Neural progenitor cell (in vitro differentiated cells): ENCODE measurements at places on chromosomes 1 and 21.
A peak's percentile ranks its signal among the peaks of the same experiment; 100 is the strongest.

- no peak overlapping the region for H3K4me3 ChIP-seq
- no peaks in the 10 kb centered on the region for H3K36me3 ChIP-seq
- peak; percentile 5 for DNase-seq
- H3K27me3 ChIP-seq, result peaks cover 20% of the 10 kb centered on the region
- peaks cover 21% of the 10 kb centered on the region for H3K4me1 ChIP-seq
- no peak overlapping the region for H3K27ac ChIP-seq
These were observed 2.5 kb upstream of the TTLL10 start for GRCh38 chr1:1171161-1171545.

GRCh38 chr1:147717051-147717705 lies 43.2 kb downstream of the GJA5 start:
- no peak for DNase-seq
- no peak overlapping the region for H3K27ac ChIP-seq
- H3K4me3 ChIP-seq, result no peak overlapping the region

GRCh38 chr21:33924766-33925100 lies 9.1 kb upstream of the ATP5PO start:
- no peak overlapping the region for H3K4me3 ChIP-seq
- H3K27me3 ChIP-seq, result no peaks in the 10 kb centered on the region
- no peak overlapping the region for H3K27ac ChIP-seq
- no peaks in the 10 kb centered on the region for H3K36me3 ChIP-seq

DNA sequence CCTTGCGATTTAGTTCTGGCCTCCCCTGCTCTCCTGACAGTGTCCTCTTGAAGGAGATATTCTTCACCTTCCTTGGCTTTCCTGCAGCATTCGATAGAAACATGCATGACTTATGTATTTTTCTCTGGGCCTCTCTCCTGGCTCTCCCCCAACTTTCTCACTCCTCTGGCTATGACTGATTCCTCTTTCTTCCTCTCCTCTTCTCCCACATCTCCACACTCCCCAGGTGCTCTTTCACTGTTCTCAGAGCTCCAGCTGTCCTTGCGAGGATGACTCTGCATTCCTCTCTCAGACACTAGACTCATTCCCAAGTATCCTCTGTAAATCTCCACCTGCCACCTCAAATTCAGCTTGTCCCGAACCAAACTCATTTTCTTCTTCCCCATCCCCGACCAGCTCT lies 18.0 kb downstream of the LRRC42 start:
- no peak for DNase-seq
- H3K36me3 ChIP-seq, result peaks cover 19% of the 10 kb centered on the region
- no peaks in the 10 kb centered on the region for H3K4me1 ChIP-seq
- H3K27ac ChIP-seq, result peak overlapping the region; percentile 12

GRCh38 chr1:5110508-5110907 lies 456.1 kb downstream of the AJAP1 start:
- H3K27ac ChIP-seq, result no peak overlapping the region
- no peaks in the 10 kb centered on the region for H3K36me3 ChIP-seq
- DNase-seq, result no peak
- no peak overlapping the region for H3K4me3 ChIP-seq

GRCh38 chr1:212381397-212382035 lies 33.2 kb downstream of the PACC1 start:
- H3K36me3 ChIP-seq, result no peaks in the 10 kb centered on the region
- H3K27ac ChIP-seq, result no peak overlapping the region
- DNase-seq, result no peak
- H3K4me1 ChIP-seq, result no peaks in the 10 kb centered on the region
- no peaks in the 10 kb centered on the region for H3K27me3 ChIP-seq

DNA sequence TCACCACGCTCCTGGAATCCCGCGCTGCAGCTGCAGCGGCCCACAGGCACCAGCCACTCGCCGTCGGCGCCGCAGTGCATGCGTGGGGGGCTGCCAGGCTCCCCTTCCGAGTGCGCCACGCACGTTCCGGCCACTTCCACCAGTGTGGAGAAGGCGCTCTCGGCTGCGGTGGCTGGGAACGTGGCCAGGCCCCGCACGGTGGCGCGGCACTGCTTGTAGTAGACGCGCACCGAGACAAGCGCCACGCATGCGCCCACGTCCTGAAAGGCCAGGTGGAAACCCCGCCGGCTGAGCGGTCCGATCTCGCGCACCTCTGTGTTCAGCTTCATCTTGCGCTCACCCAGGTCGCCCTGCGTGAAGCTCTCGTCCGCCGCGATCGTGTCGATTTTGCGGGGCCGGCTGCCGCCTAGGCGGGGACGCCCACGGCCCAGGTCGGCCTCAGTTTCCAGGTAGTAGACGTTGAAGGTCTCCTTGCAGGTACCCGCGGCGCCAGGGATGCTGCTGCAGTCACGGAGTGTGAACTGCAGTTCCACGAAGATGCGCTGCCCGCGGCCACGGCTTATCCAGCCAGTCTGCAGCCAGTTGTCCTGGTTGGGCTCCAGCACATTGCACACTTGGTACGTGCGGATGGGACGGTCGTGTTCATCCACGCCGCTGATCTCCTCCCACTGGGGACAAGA lies 3.4 kb downstream of the EPHA10 start:
- DNase-seq, result no peak
- H3K4me1 ChIP-seq, result peaks cover 8% of the 10 kb centered on the region
- H3K36me3 ChIP-seq, result no peaks in the 10 kb centered on the region

DNA sequence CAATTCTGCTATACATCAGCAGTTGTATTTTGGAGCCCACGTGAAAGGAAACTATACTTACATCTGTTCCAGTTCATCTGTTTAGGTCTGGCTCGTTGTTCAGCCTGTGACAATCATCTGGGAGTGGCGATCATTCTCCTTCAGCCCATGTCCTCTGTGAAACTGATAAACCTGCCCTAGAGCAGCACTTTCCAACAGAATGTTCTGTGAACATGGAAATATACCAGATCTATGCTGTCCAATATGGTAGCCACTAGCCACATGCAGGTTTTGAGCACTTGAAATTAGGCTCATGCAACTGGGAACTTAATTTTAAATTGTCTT lies 24.5 kb upstream of the COQ8A start:
- no peaks in the 10 kb centered on the region for H3K27me3 ChIP-seq
- no peak overlapping the region for H3K27ac ChIP-seq
- no peaks in the 10 kb centered on the region for H3K4me1 ChIP-seq
- H3K36me3 ChIP-seq, result no peaks in the 10 kb centered on the region
- no peak for DNase-seq
- no peak overlapping the region for H3K4me3 ChIP-seq

GRCh38 chr21:14975136-14975919 lies 89.5 kb downstream of the NRIP1 start:
- DNase-seq, result no peak
- no peaks in the 10 kb centered on the region for H3K27me3 ChIP-seq
- H3K4me1 ChIP-seq, result no peaks in the 10 kb centered on the region
- H3K27ac ChIP-seq, result no peak overlapping the region

DNA sequence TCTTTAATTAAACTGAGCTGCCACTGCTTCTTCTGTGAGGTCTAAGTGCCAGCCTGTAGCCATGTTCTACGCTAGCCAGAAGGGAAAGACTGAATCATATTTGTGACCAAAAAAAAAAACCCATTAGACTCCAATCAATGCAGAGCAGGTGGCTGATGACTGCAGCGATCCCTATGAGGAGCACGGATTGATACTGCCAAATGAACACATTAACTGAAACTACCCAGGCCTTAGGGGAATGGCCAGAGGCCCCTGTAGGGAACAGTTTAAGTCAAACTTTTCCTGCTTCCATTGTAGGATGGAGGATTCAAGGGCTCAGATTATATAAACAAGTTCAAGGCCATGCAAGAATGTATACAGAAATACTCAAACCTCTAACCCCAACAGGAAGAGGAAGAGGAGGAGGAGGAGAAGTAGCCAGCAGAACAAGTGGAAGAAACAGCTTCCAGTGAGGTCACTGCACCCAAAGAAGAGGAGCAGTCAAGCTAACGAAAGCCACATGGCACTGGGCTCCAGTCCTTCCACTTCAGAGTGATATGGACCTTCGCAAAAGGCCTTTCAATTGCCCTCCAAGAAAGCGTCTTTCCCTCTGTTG lies 328.3 kb downstream of the SMYD3 start:
- H3K27me3 ChIP-seq, result no peaks in the 10 kb centered on the region
- H3K27ac ChIP-seq, result no peak overlapping the region
- no peak for DNase-seq
- no peaks in the 10 kb centered on the region for H3K36me3 ChIP-seq

GRCh38 chr21:34889320-34889675 lies 159.8 kb downstream of the RUNX1 start:
- H3K4me1 ChIP-seq, result peaks cover 26% of the 10 kb centered on the region
- no peak for DNase-seq
- no peaks in the 10 kb centered on the region for H3K36me3 ChIP-seq

DNA sequence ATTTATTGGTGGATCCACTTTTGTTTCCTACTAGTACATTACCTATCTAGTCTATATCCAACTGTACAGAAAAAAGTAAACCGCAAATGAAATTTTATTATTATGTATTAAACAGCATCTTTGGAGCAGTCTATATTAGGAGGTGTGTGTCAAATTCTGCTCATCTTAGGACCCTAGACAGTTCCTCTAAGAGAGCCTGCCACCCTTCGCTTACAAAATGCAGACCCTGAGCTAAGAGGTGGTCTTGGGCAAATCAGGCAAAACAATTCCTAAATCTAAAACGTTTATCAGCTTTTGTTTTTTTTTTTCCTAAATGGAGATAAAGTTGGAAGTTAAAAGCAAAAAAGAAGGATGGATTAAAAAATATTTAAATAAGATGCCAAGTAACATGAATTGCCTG lies 85.3 kb downstream of the PBX1 start:
- peaks cover 32% of the 10 kb centered on the region for H3K4me1 ChIP-seq
- DNase-seq, result no peak
- H3K4me3 ChIP-seq, result no peak overlapping the region
- no peaks in the 10 kb centered on the region for H3K27me3 ChIP-seq
- H3K27ac ChIP-seq, result no peak overlapping the region

DNA sequence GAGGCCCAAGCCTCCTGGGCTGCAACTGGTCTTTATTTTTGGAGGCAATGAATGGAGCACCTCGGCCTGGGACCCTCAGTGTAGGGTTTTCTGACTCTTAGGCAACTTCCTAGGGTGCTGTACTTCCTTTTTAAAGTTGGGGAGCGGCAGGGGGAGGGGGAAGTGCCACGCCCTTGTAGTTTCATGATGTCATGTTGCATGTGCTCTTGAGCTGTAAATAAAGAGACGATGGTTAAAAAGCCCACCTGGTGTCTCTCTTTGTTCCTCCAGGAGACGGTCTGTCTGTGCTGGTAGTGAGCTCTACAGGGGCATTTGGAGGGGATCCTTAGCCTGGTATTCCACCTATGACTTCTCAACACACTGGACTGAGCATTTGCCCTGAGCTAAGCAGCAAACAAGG lies 10.3 kb upstream of the AGTRAP start:
- H3K4me1 ChIP-seq, result peaks cover 9% of the 10 kb centered on the region
- no peak overlapping the region for H3K27ac ChIP-seq
- H3K36me3 ChIP-seq, result no peaks in the 10 kb centered on the region
- no peaks in the 10 kb centered on the region for H3K27me3 ChIP-seq
- DNase-seq, result no peak

- DNase-seq, result no peak
- H3K27me3 ChIP-seq, result no peaks in the 10 kb centered on the region
- no peak overlapping the region for H3K27ac ChIP-seq
- H3K4me1 ChIP-seq, result no peaks in the 10 kb centered on the region
- no peak overlapping the region for H3K4me3 ChIP-seq
These were observed 47.8 kb downstream of the C1orf198 start for GRCh38 chr1:230820568-230820967.

- H3K36me3 ChIP-seq, result no peaks in the 10 kb centered on the region
- peaks cover 9% of the 10 kb centered on the region for H3K4me1 ChIP-seq
- no peaks in the 10 kb centered on the region for H3K27me3 ChIP-seq
- no peak for DNase-seq
These were observed 76.3 kb upstream of the KLHDC7A start for GRCh38 chr1:18404460-18404859.

DNA sequence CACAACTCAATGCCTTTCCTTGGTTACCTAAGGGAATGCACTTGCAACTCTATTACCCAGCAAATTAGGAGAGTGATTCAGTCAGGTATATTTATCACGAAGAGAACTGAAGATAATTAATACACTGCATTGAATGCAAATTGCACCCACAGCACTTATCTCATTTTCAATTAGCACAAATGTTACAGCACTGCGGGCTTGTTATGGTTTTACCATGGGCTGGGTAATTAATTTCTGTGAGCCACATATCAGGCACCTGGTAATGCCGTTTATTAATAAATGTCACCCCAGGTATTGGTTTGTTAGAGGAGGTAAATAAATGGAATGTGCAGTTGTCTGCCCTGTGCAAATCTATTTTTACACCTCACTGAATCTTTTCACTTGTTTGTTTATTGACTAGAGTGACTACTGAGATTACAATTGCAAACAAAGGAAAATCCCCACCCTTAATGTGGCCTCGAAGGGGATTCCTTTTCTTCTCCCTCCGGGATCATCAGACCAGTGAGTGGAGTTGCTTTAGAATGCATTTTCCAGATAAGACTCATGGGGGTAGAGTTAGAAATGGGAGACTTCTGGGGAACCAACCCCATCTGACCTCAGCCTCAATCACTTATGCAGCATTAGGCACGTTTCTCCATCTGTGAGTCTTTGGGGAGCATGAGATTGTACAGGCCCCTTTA lies 269.3 kb downstream of the RPS6KC1 start:
- H3K27ac ChIP-seq, result no peak overlapping the region
- H3K36me3 ChIP-seq, result no peaks in the 10 kb centered on the region
